ENCODE measurements at places on chromosomes 2 and 18.
A peak's percentile ranks its signal among the peaks of the same experiment; 100 is the strongest.

DNA sequence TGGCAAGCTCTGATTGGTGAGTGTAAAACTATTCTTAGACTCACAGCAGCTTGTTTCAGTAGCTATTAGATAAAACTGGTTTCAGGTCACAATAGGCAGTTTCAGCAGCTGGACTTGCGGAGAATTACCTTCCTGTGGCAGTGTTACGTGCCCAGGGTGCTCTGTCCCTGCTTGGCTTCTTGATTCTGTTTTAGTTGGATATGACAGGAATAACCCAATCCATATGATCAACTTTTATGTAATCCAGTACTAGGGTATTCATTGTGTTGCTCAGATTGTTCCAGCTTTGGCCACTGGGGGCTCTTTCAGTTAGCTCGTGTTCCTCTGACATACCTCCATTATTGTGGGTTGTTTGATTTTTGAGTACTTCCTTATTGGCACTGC is 43.1 kb downstream of the INPP4A start:
- DNase-seq, result no peak

- no peak for DNase-seq
Observed at GRCh38 chr2:126761981-126762878, 106.3 kb downstream of the GYPC start.

- DNase-seq, result no peak
Observed at GRCh38 chr2:85828725-85829124, 60.1 kb downstream of the ST3GAL5 start.

DNA sequence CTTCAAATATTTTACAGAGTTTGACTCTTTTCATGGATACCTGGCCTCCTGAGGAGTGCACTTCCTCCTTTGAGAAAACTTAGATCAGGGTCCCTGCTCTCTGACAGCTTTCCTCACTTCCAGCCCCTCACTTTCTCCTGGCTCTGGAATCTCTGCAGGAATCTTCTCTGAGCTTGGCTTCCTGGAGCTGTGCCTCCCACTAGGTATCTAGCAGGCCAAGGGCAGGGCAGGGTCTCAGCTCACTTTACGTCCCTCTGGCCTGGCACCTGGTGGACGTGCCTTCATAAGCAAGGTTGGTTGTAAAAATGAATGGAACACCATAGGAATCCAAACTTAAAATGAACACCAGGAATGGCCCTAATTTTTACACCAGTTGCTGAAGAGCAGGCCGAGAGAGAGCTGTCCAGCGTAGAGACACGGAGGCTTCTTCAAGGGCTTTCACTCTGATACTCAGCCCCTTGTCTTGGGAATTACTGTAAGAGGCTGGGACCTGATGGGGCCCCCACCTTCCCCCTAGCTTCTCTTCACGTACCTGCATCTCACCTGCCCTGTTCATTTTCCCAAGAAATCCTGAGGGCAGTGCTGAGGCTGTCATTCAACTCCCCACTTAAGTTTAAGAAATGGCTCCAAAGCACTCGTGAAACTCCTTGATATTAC is 426.9 kb upstream of the ID2 start:
- no peak for DNase-seq

DNA sequence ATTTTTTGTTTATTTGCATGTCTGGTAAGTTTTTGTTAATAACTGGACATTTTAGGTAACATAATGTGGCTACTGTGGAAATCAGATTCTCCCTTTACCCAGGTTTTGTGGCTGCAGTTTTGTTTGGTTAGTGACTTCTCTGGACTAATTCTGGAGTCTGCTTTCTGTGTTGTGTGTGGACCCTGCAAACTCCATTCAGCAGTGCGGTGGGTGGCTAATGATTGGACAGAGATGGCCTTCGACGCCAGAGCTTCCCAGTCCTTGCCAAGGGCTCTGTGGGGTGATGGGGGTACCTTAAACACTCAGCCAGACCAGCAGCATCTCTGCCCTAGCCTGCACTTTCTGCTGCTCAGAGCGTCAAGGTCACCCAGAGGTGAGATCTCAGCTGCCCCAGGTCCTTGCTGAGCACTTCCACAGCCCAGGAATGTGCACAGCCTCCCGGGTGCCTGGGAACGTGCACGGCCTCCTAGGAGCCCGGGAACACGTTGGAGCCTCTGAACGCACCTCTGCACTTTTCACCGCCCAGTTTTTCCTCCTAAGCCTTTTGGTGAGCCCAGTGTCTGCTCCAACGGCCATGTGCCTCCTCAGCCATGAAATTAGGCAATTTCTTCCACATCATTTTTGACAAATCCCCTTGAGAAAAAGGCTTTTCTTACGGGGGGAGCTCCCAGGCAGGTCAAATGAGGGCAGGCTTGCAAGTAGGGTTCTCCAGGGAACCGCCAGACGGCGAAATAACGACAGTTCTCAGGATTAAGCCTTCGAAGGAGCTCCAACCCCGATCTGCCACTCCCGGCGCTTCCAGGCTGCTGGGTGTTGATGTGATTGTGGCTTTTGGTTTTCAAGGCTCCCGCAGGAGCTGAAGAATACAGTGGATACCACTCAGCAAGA is 35.2 kb upstream of the KLF11 start:
- no peak for DNase-seq

GRCh38 chr2:88265352-88266303 is 95.5 kb downstream of the THNSL2 start:
- no peak for DNase-seq

GRCh38 chr2:75317316-75317715 is 118.0 kb upstream of the TACR1 start:
- DNase-seq, result no peak

GRCh38 chr18:37166491-37166890 is 337.6 kb downstream of the KIAA1328 start:
- no peak for DNase-seq

- no peak for DNase-seq
Observed at GRCh38 chr18:33735428-33735827, 157.4 kb downstream of the ASXL3 start.

DNA sequence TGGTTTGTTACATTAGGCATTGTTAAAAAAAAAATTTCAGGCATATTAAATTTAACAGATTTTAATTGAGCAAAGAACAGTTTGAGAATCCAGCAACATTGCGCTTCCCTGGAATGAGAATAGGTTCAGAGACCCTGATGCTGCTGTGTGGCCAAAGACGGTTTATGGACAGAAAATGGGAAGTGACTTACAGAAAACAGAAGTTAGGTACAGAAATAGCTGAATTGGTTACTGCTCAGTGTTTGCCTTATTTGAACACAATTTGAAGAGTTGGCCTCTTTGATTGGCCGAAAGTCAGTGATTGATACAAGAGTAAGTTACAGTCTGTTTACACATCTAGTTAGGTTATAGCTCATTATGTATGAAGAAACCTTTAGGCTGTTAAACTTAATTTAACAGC is 6.0 kb upstream of the NEDD4L start:
- no peak for DNase-seq

- DNase-seq, result no peak
Observed at GRCh38 chr2:229775614-229776313, 61.4 kb upstream of the DNER start.

DNA sequence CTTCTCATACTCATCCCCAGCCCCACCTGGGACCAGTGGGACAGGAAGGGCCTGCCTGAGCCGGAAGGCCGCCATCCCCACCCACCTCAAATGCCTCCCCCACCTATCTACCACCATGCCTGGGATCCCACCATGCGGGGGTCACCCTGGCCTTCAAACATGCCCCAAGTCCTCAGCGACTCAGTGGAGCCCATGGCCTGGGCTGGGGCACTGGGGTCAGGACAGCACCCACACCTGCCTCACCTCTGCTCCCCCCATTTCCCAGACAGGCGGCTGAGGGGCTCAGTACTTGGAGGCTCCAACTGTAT is 7.6 kb downstream of the INHBB start:
- DNase-seq, result no peak

DNA sequence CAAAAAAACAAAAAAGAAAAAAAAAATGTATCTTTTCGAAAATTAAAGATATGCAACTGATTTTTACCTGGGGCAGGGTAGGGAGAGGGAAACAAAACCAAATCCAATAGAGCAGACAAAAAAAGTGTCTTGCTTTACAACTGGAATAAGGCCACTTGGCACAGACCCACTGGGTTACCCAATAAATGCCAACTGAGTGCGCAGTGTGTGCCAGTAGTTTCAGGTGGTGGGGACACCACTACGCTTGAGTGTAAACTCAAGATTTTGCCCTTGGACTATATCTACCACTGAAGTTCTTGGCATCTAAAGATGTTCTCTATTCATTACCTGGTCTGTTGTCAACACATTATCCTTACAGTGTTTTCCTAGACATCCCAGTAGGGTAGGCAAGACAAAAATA is 16.3 kb downstream of the VPS4B start:
- no peak for DNase-seq

DNA sequence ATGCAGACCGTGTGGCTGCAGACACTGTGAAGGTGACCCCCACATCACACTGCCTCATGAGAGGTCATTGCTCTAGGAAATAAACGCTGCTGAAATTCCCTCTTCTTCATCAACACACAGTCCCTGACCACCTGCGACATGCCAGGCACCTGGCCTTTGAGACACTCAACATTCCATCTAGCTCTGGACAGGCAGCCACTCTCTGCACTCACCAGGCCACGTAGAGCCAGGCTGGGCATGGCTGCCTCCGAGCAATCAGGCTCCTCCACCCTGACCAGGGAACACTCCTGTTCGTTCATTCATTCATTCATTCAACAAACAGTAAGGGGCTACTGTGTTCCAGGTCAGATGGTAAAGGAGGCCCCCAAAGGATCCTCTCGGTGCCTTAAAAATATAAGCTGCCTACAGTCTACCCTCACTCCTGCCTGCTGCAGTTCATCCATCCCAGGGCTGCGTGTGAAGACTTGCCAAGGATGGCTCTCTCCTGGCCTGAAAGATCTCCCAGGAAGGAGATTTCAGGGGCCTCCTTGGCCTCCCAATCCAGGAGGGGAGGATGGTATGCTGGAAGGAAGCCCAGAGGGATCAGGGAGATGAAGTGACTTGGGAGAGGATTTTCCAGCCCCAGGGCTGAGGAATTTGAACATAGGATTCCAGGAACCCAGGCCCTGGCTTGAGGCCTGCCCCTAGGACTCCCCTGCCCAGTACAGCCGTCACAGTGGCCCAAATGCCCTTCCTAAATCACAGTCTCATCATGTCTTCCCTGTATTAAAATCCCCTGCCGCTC is 66.7 kb downstream of the TNS1 start:
- no peak for DNase-seq

- peak; percentile 91 for DNase-seq
Observed at GRCh38 chr2:85538507-85539360, at the start of gene MAT2A. Gene MAT2A (plus strand): TSS chr2:85539168. CDS start chr2:85539288, 120 bp downstream.

- no peak for DNase-seq
Observed at GRCh38 chr18:37900326-37900725, 334.7 kb upstream of the CELF4 start.

- no peak for DNase-seq
Observed at GRCh38 chr2:42133771-42134195, 35.4 kb upstream of the EML4 start.

DNA sequence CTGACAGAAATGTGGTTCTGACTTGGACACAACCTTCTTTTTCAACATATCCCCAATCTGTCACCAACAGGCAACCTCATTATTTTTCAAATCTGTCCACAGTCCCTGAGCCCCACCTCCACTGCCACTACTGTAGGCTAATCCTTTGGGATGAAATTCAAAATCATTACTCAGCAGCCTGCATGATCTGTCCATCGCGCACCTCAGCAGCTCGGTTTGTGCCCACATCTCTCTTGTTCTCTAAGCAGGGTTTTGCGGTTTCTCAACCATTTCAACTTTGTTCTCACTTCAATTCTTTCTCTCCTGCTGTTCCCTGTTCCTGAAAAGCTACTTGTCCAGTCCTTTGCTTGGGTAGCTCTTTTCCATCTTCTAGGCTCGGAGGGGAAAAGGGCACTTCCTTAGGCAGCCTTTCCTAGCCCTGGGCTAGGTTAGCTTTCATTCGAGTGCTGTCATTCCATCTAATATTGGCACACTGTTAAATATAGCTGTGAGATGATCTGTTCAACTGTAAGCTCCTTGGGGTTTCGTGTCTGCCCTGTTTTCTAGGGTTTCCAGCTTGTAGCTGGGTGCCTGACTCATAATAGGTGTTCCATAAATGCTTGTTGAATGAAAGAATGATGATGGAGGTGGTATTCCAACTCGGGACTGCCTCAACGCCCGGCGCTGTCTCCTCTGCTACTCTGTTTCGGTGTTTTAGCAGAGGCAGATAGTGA is 653 bp upstream of the ANKAR start:
- no peak for DNase-seq

- no peak for DNase-seq
Observed at GRCh38 chr2:66228128-66228547, 206.8 kb upstream of the MEIS1 start.

GRCh38 chr2:72080286-72081145 is 67.1 kb downstream of the CYP26B1 start:
- no peak for DNase-seq

GRCh38 chr2:38615237-38615636 is 12.5 kb upstream of the HNRNPLL start:
- DNase-seq, result no peak

- DNase-seq, result no peak
Observed at GRCh38 chr2:178700922-178701342, 106.3 kb downstream of the TTN start.

DNA sequence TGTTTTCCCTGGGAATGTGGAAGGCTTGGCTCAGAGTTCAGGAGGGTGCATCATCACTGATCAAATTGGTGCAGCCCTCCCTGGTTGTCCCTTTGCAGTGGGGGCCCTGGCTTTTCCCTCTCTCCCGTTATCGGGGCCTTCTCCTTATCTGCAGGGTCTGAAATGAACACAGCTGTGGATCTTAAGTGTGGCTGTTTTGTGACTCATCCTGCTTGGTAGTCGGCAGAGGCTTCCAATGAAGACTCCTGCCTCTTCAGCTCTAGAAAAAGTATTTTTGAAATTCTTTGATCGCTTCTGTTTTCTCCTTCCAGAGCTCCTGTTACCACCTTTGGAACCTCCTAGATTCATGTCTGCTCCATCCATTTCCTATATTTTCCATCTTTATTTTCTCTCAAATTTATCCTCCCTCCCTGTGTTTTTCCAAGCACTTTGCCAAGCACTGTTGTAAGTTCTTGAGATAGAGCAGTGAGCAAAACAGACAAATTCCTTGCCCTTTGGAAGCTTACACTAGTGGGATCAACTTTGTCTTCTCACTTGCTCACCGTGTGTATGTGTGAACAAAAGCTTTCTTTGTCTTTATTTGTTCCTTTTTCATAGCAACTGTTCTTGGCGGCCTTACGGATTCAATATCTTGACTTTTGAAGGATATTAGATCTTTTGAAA is 45.7 kb downstream of the RALB start:
- no peak for DNase-seq

DNA sequence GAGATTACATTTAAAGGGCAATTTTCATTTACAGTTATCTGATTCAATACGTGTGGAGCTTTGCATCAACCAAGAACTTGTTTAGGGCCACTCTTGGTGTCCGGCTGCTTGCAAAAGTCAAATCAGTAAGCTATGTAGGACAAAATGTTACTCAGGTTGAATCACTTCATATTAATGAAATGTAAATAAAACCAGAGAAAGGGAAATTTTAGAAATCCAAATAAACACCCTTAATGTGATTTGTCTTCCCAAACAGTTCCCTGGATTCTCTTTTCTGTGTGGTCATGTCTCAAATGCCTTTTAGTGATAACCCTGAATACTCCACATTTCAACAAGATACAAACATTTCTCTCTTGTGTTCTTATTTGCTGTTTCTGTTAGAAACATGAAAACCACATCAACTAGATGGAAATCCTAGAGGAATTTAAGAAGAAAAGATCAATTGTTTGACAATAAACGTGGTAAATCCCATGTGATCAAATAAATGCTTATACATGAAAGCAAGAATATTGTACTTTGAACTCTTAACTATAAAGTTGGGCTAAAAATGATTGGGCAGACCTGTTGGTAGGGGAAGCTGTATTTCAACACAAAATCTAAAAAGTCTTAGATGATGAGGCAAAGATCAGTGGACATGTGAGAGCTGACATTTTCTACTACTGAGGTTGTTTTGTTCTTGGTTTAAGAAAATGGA is 101.3 kb downstream of the CDC42EP3 start:
- DNase-seq, result no peak

Measured in cortex of kidney (tissue), 1 donor.